HFFc6 (cell line): ENCODE measurements at places on chromosomes 11 and 22. TPM values are rescaled to one million over a fixed set of nuclear protein-coding genes. Genes with fewer than 3 reads are reported as not detected.
A peak's percentile ranks its signal among the peaks of the same experiment; 100 is the strongest.

Gene LMO2
- not detected in 2 replicates for total RNA-seq

Gene CALCB
- total RNA-seq = not detected in 3 replicates

Gene MAML2
- total RNA-seq = 22.0 to 29.3 TPM (median 26.8 TPM) in 3 replicates

Gene KRTAP5-8
- total RNA-seq = not detected in 3 replicates

Gene SEC14L6
- not detected in 3 replicates for total RNA-seq

Gene FGF4
- total RNA-seq = not detected in 2 replicates

Gene SCN4B
- total RNA-seq = not detected in 3 replicates

Gene PRAME
- not detected in 3 replicates for total RNA-seq

DNA sequence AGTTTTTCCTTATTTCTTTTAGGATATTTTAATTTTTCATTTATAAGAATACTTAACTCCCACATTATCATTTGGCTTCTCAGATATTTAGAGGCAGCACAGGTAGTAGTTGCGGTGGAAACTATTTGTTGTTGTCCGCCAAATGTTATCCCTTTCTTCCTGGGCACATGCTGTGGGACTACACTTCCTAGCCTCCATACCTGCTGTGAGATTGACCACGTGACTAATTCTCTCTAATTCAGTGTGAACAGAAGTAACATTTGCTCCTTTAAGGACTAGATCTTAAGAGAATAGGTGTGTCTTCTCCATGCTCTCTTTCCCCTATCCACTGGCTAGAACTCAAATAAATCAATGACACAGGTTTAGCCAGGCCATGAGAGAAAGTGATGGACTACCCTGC is 136.5 kb downstream of the ATG16L2 start:
- DNase-seq = no peak

GRCh38 chr11:95682552-95682951 is 107.0 kb downstream of the FAM76B start:
- no peak for DNase-seq

DNA sequence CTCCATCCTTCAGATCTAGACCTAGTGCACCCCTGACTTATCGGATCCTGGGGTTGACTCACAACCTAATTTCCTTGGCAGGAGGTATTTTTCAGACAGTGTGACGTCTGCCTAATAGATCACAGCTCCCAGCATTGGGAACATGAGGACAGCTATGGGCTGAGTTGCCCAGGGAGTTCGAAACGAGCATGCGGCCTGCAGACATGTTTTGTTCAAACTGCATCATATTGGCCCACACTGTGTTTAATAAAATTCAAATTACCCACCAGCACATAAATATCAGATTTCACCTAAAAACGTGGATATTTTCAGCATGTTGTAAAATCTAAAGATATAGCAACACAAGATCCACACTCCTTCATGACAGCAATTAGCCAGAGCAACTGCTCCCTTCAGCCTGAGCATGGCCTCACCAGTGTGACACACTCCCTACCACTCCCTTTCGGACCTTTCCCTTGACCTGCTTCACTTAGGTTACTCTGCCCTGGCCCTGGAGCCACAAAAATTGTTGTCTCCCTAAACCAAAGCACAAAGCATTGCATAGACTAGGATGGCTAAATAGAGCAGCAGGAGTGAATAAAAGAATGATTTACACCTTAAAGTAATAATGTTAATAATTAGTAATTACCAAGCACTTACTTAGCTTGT is 53.6 kb upstream of the USP47 start:
- no peak for DNase-seq

GRCh38 chr11:98874050-98874449 is 146.7 kb upstream of the CNTN5 start:
- DNase-seq = no peak

DNA sequence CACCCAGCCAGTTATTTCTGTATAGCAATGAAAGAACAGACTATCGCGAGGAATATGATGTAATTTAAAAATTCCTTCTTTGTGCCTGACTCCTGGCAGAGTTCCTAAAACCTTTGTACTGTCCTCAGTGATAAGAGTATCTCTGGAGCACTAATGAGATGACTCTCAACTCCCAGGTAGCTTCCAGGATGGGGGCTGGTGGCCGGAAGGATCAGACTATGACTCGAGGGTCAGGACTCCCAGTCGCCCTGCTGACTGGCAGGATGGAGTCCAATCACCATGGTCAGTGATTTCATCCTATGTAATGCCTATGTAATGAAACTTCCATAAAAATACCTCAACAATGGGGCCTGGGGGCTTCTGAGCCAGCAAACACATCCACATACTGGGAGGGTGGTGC is 135.1 kb downstream of the SHANK2 start:
- DNase-seq = no peak

DNA sequence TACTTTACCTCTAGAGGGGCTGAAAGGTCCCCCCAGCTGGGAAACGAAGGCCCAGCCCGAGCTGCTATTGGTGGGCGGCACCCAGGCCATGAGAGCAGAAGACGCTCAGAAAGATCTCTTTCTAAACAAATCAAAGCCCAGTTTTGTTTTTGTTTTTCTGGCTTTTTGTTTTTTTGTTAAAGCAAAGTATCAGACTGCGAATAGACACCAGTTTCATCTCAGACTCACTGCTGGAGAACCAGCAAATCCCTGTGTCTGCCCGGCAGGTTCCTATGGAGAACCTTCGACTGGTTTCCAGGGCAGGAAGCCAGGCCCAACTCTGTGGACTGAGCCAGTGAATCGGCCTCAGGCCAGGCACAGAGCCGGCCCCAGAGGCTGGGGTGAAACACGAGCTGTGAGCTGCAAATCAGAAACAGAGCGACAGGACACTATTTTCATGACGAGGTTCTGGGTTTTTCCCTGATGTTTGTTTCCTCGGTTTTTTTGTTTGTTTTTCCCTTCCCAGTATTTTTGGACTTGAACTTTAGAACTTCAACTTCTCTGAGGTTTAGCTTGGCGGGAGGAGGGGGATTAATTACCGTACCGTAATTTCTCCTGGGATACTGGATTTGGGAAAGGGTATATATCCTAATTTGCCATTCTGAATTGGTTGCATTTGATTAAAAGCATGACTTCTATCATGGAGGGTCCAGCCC is 16.0 kb upstream of the B4GALNT4 start:
- DNase-seq = peak; percentile 59

GRCh38 chr11:10762185-10762584 is 11.1 kb downstream of the CTR9 start:
- no peak for DNase-seq

GRCh38 chr11:102448869-102449224 is 3.7 kb downstream of the TMEM123 start:
- no peak for DNase-seq

DNA sequence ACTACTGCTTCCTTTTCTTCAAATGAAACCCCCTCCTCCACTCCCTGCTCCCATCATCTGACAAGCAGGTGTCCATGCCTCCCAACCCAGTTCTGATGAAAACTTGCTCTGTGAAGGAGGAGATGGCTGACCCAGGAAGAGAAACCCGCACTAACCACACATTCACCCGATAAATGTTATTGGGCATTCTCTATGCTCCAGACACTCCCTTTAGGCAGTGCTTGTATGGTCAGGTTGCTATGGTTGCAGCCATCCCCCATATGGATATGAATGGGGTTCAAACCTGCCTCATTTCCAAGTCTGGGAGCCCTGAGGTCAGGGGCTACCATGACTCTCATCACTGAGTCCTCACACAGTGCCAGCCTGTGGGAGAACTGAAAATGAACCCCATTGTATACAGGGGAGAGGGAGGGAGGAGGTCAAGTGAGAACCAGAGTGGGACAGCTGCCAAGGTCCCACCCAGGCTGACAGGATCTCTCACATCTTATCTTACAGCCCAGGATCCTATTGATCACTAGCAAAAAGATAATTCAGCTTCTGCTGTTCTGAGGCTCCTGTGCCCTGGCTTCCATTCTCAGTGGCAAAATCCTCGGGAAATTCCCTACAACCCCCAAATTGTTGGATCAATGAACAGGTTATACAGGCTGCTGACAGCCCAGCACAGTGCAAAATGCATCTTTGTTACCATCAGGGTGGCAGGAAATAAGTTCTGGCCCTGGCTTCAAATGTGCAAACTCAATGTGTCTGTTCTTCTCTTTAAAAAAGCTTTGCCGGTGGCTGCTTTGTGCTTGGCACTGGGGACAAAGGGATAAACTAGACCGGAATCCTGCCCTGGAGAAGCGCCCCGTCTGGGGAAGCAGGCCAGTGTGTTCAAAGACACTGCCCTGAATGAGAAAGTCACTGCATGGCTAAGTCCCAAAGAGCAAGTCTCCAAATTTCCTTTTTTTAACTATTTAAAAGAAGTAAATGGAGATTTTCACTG is 22.7 kb upstream of the ACER3 start:
- no peak for DNase-seq

- DNase-seq = no peak
These were observed 30.1 kb upstream of the TNRC6B start for GRCh38 chr22:40147388-40148176.

DNA sequence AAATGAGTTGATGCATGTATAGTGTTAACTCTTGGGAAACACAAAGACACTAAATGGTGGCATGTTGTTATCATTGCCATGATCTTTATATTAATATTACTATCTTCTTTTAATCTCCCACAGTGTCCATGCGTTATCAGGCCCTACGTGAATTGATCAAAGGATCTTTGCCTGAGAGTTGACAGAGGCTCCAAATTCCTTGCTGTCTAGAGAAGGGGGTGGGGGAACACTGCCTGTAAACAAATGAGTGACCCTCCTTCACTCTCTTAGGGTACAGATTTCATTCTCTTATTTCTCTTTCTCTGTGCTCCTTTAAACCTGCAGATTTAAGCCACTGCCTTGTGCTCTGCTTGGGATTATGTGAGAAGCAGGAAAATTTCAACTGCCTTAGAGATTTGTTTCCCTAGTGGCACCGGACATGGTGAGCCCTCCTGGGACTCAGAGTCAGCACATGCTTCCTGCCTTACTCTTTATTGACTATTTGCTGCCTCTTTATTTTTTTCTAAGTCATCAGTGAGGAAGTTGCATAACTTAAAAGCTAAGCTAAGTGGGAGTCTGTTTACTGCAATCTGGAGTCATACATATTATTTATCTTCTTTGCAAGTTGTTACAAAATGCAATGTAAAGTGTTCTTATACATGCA is 122.9 kb downstream of the MAML2 start:
- DNase-seq = peak; percentile 59

DNA sequence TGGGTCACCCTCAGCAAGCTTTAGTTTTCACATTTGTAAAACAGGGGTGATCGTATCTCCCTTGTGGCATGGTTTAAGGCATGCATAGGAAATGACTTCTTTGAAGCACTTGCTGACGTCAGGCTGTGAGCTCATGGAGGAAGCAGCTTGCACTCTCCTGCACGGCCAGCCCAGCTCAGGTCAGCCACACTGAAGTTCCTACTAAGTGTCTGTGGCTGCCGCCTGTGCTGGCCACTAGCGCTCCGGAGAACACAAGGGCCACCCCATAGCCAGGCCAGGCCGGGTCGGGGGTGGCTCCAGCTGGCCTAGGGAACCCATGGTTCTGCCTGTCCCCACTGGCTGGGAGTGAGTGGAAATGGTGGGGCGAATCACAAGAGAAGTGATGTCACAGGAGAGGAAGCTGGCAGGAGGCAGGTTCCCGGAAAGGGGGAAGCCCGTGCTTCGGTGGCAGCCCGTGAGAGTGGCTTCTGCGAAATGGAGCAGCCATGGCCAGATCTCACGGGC is 28.2 kb downstream of the KCTD17 start:
- peak; percentile 41 for DNase-seq

- DNase-seq = no peak
These were observed 540.8 kb downstream of the INSC start for GRCh38 chr11:15655552-15655951.

GRCh38 chr22:37235897-37236607 is 8.0 kb downstream of the RAC2 start:
- no peak for DNase-seq

GRCh38 chr11:32255841-32256240 is 165.0 kb downstream of the RCN1 start:
- no peak for DNase-seq

DNA sequence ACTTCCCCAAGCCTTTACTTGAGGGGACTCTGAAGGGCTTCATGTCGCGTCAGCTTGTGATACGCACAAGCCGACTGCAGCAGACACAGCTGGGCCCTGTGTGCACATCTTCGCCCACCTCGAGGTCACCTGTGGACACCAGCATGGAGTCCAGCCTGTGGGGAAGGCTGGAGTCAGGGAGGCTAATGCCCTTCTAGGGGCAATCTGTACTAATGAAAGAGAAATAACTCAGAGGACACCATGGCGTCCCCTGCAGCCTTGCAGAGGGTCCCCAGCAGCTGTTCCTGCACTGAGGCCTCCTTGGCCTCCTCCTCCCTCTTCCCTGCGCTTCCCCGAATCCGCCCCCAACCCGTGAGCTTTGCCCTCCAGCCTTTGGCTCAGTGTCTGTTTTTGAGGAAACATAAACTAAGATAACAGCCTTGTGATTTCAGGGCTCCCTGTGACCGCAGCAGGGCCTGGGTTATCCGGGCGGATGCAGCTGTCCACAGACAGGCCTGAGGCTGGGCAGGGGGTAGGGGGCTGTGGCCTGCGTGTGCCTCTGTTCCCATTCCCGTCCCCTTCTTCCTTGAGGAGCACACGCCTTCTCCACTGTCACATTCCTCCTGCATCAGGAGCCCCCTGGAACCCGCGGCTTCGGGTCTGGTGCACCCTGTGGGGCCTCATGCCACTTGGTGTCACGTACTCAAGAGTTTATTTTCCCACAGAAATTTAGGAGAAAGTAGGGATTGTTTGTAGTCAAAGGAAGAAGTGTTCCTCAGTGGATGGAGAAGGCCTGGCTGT is 25.0 kb downstream of the KRTAP5-5 start:
- no peak for DNase-seq

DNA sequence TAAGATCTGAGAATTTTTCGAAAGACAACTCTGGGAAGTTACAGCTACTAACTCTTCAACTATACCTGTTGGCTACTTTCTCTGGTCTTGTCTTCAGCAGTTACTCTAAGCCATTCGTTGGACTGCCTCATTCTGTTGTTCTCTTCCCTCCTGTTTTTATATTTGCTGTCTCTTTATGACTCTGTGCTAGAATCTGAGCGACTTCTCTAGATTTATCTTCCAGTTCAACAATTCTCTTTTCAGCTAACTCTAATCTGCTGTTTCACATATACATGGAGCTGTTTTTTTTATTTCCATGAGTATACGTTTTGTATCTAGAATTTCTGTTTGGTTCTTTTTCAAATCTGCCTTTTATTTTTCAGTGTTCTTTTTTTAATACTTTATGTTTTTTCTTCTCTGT is 127.4 kb upstream of the SORL1-AS1 start:
- DNase-seq = no peak

DNA sequence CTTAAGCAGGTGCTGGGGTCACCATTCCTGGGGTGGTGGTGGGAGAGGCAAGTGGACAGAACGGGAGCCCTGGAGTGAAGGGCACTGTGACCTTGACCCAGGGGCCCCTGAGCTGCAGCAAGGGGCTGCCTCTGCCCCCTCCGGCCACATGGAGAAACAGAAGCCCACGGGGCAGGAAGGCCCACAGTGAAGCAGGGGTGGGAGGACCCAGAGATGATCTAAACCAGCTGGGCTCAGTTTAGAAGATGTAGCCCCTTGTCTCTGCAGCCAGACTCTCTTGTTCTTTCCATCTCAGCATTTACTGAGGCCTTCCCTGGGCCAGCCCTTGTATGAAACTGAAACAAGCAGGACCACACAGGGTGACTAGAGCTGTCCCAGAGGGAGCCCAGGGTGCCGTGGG is 30.5 kb downstream of the WNT11 start:
- DNase-seq = no peak
